ENCODE measurements at places on chromosomes 6 and 20.

GRCh38 chr20:31537890-31538289, 23.6 kb downstream of the HM13 start:
- peak; percentile 14 for DNase-seq

DNA sequence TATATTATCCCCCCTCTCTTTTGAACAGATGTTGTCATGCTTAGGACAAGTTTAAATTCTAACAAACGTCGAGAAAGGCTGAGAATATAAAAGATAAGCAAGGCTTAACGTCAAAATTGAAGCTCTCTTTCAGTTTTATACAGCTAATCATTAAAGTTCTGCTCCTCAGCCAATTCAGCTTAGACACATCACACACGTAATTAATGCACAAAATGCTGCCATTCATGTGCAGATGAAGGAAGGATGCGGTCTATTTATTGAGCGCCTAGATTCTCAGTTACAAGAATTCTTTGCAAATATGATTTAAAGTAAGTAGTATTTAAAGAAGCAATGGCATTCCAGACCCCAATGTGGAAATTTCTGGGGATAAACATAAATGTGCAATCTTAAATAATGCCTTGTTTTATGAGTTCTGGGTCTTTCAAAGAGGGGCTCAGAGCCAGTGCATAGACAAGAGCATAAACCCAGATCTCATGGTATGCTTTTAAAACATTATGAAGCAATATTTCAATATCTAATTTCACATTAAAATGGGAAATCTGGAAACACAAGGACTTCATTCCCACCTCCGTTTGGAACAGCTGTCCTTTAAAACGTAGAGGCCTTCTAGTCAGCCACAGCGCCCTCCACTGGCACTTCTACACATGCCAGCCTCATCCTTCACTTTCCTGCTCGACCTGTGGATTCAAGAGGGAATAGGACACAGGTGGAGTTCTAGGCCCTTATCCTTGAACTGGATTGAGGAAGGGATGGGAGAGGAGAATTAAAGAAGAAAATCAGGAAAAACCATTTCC, 85.8 kb downstream of the LYRM4 start:
- DNase-seq = no peak

DNA sequence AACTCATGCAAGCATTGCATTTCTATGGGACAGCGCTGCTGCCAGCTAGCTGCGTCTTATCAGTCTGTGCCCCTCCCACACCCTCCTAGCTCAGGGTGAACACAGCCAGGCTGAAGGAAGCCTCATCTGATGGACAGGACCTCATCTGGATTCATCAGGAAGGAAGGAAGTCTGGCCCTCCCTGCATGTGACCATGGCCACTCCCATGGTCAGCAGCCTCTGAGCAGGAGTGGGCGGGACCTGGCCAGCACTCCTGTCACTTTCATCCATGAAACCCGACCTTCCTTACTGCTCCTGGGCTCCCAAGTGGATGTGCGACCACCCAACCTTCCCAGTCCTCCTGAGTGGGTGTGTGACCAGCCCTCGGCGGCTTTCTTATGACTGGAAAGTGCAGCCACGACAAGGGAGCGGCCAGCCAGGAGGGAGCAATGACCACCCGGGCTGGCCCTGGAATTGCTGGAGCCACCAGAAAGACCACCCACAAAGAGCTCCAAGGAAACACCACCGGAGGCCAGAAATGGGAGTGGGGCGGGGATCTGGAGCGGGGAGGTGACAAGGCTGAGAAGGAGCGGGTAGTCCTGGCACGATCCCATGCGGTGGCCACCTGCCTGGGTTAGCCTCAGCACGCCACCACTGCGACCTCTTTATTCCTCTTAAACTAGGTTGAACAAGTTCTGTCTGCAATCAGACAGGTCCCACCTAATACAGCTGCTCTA, 241.2 kb downstream of the TTLL2 start:
- DNase-seq = no peak

GRCh38 chr6:26243752-26244151, 121.2 kb upstream of the BTN3A2 start:
- DNase-seq = no peak

DNA sequence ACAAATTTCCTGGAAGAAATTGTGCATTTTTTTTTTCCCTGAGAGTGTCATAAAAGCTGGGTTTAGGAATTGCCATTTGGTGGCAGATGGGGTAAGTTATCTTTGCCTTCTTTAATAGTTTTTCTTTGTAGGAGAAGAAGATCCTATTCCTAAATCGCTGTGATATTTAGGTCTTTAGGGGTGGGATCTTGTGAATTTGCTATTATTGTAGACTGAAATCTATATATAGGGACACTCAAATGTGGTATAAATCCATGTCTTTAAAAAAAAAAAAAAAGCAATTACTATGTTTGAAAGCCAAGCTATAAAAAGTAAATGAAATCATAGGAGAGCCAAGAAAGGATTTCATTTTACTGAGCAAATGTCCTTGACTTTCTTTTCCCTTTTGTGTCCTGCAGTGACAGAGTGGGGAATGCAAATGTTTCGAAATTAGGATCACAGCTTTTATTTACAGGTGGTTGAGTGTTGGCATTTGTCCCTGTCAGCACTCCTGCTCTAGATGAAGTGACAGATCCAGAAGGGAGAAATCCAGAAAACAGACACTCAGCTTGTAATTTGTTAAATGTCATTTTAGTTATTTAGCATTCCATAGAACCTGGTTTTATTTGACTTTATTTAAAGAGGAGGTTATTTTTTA, 29.4 kb downstream of the TIAM2 start:
- DNase-seq = no peak

DNA sequence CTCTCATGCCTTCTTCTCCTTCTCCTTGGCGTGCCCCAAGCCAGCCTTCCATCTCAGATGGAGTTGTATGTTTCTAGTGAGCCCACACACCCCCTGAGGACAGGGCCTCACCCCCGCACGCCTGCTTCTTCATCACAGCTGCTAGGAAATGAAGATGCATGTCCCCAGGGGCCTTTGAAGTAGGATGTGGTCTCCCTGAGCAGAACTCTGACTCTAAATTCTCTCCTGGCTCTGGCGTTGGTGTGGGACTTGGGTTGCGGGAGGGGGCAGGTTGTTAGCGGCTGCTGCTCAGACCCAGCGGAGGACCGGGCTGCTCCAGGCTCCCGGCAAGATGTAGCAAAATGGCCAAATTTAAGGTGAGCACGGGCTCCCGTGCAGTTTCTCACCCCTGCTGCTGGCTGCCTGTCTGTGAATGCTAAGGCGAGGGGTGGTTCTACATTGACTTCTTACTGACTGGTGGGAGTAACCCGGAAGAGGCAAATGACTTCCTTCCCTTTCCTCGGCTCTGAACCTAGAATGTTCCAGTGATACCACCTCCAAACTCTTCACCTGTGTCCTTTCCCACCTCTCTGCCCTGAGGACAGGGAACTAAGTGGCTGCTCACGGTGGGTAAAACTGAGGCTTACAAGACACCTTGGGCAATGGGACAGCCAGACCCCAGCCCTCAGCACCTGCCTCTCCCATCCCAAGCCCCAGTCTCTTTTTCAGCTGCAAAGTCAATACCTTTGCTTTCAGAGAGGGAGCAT, 8.8 kb downstream of the SYNJ2 start:
- no peak for DNase-seq

GRCh38 chr6:138431256-138432062, 27.4 kb downstream of the HEBP2 start:
- no peak for DNase-seq

GRCh38 chr6:168223150-168223549, 96.4 kb downstream of the DACT2 start:
- DNase-seq = no peak

DNA sequence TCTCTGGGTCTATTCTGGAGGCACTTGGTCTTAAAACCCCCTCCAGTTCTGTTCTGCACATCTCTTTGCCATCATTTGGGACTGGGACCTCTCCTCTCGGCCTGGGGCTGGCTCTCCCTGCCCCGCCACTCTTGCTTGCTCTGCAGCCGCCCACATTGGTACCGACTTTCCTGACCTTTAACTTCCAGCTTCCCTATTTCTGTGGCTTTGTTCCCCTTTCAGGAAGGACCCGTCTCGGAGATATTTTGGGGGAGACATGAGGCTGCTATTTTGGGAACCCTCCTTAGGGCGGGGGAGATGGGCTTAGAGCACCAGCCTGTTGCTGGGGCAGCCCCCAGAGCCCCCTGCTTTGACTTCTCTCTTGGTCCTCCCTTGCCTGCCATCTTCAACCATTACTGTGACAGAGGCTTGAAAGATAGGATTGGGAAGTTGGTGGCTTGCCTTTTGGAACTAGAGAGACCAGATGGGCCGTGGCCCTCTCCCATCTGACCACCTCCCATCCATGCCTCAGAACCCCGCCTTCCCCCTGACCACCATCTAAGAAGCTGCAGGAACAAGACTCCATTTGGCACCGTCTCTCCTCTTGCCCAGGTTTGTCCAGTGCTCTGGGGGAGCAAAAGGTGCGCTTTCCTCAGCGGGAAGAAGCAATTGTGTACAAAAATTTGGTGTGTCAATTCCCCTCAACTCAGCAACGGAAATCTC, 914 bp downstream of the TREM2 start:
- DNase-seq = no peak

DNA sequence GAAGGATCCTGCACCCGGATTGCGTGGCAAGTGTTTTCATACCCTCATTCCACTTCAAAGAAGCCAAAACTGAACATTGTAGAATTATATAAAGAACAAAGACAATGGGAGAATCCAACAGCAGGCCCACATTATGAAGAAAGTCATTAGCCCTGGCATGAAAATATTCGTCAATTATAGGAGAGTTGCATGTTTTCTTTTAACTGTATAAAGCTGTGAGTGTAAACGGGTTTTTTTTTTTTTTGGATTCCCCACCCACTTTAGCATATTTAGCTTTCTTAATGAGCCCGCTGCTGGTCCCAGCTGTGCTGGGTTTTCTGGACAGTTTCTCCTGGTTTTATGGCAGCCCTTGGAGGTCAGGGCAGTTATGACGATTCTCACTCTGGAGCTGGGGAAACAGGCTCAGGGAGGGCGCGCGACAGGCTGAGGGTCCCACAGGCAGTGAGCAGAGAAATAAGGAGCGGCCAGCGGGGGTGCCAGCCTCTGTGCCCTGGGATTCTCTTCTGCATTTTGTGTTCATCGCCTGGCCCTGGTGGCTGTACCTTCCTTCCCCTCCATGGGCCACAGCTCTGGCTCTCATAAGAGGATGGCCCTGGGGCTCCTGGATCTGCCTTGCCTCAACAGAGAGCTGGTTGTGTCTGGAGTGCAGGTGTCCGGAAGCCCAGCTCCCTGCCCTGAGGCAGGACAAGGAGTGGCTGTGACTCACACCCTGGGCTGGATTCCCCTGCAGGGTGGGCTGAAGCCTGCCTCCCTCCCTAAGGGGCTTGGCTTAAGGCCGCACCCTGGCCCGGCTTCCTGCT, 24.1 kb upstream of the SULF2 start:
- no peak for DNase-seq

GRCh38 chr6:35400111-35400510, 52.0 kb upstream of the FANCE start:
- no peak for DNase-seq

DNA sequence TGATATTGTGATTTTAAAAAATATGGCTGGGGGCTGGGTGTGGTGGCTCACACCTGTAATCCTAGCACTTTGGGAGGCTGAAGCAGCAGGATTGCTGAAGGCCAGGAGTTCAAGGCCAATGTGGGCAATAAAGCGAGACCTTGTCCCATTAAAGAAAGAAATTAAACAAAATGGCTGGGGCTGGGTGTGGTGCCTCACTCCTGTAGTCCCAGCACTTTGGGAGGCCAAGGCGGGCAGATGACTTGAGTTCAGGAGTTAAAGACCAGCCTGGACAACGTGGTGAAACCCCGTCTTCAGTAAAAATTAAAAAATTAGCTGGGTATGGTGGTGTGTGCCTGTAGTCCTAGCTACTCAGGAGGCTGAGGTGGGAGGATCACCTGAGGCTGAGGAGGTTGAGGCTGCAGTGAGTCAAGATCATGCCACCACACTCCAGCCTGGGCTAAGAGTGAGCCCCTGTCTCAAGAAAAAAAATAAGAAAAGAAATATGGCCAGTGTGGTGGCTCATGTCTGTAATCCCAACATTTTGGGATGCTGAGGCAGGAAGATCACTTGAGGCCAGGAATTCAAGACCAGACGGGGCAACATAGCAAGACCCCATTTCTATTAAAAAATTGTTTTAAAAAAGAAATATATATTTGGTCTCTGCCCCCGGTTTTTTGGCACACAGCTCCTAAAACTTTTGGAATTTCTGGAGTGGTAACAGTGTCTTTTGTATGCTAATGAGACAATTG, 39.8 kb downstream of the SLC17A5 start:
- no peak for DNase-seq

DNA sequence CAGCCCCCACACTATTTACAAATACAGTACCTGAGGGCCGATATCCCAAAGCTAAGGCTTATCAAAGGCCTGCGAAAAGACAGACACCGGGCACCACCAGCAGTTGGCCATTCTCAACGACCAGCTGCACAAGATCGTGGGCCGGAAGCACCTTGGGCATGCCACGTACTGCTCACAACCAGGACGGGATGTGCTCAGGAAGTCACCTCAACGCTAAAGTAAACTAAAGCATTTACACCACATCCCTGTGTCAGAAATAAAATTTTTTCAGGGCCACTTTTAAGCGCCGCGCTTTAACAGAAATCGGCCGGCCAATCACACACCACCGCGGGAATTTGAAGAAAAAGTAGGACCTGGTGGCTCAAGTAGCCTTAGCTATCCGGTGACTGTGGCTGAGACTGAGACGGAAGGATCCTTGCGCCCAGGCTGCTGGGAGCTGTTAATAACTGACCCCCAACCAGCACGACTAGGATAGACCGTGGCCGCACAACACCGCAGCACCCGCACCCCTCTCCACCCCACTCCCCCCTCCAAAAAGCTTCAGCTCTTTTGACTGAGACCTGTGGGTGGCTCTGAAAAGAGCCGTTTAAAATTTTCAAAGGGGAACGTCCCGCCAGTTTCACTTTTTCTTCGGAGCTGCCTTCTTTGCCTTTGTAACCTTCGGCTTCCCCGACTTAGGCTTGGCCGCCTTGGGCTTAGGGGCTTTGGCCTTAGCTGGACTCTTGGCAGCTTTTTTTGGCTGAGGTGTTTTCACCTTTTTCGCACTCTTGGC, 131.2 kb upstream of the BTN3A2 start:
- DNase-seq = peak; percentile 76

DNA sequence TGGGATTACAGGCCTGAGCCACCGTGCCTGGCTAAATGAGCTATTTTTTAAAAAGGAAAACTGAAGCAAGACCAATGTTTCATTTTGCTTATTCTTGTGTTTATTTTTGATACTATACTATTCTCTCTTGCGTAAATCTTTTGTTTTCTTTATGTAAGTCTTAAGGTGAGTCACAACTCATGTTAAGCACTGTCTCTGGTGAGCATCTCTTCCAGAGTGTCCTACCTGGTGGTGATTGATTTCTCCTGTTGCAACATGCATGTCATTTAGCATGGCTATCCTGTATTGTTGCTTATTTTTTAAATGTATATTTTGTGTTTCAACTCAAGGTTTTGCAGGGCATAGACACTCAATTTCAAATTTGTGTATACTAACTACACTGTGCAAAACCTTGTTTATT, 336.0 kb downstream of the RFPL4B start:
- no peak for DNase-seq

GRCh38 chr6:26420688-26421171, 18.7 kb downstream of the BTN3A1 start:
- DNase-seq = peak; percentile 39

DNA sequence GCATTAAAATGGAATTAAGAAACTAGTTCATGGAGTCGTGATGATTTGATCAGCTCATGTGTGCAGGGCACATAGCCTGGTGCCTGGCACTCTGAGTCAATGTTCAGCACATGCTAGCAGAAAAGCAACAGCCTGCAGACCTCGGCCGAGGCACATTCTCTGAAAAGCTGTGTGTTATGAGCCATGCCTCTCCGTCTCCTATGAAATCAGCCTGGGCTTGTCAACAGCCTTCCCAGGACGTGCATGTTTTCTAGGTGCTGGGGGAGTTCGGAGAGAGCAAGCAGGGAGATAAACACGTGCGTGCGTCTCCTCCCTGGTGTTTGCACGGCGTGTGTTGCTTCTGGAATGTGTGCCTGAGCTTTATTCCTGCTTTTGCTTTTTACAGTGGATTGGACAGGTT, 207.8 kb upstream of the KCNG1 start:
- no peak for DNase-seq
